Testis (tissue), 5 donors: ENCODE measurements at places on chromosomes 5 and 9. TPM values are rescaled to one million over a fixed set of nuclear protein-coding genes. Genes with fewer than 3 reads are reported as not detected.
A peak's percentile ranks its signal among the peaks of the same experiment; 100 is the strongest.

- no peak for DNase-seq
These were observed 1078.9 kb downstream of the CDH12 start for GRCh38 chr5:21774281-21774680.

- no peak for DNase-seq
These were observed 23.1 kb downstream of the SMAD5 start for GRCh38 chr5:136155761-136156160.

- no peak for DNase-seq
These were observed 54.3 kb downstream of the NUP214 start for GRCh38 chr9:131179561-131180219.

The MARCHF11 gene
- total RNA-seq = 28.7 TPM

- no peak for DNase-seq
These were observed 64.7 kb downstream of the UBE2R2 start for GRCh38 chr9:33881635-33882034.

DNA sequence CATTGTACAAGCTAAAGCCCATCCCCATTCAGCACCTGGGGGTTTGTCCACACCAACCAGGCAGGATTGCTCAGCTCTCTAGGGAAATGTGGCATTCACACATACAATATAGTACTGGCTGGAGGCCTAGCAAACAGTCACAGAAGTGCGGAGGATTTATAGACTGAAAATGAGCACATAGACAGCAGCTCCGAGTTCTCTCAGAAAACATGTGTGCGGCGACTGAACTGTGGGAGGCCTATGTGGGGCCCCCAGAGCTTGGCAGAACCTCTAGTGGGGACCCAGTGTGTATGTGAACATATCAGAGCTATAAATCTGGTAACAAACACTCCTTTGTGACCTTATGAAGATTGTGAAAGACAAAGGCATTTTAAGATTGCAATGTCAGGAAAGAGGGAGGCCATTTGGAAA lies 431.1 kb downstream of the DTWD2 start:
- no peak for DNase-seq

The MPDZ gene
- 38.2 TPM for total RNA-seq

The ZBED3 gene
- 14.5 TPM for total RNA-seq

GRCh38 chr5:150649108-150650020 lies 8.9 kb downstream of the SYNPO start:
- peak; percentile 58 for DNase-seq

GRCh38 chr9:127170103-127170502 lies 47.7 kb upstream of the ANGPTL2 start:
- DNase-seq = peak; percentile 6

GRCh38 chr5:36418152-36418979 lies 116.7 kb upstream of the RANBP3L start:
- DNase-seq = no peak

- peak; percentile 87 for DNase-seq
These were observed 70.8 kb upstream of the LPCAT1 start for GRCh38 chr5:1594357-1595106.

DNA sequence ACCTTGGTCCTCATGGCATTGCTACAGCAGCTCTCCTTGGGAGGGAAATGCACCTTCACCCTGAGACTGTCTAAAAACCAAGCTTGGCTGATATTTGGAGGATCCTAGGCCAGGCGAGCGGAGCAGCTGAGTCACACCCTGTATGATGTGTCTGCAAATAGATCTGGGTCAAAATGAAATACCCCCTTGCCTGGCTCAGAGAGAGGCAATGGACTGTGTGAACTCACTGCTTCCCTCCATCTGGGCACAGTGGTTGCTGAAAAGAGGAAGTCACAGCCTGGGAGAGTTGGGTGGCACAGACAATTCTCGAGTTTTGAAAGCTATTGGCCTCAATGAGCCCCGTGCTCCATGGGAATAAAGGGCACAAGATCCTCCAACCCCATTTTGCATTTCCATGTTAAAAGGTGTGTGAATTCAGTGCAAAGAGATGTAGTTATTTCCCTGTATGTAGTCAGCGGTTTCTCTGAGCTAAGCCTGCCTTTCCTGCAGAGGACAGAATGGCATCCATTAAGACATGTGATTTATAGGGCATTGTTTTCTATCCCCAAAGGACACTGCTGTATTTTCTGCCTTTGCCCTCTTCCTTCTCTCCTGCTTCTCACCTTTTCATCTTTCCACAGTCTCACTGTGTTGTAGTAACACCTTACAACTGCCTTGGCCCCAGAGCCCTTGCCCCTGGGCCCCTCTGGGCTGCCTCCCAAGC lies 177.2 kb downstream of the GADD45G start:
- DNase-seq = no peak

DNA sequence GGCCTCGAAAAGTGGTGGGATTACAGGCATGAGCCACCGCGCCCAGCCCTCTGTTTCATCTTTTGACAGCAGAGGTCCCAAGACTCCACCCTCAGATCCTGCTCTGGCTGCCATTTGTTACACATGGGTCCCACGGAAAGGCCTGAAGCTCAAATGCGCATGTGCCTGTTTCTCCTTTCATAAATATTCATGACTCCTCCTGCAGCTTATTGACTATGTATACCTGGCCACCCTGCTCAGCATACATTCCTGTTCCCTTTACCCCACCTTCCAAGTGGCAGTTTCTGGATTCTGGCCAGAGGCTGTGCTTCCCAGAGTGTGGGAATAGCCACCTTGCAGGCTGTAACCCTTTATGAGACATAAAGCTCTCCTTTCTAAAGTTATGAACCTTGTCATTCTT lies 46.5 kb downstream of the AUH start:
- no peak for DNase-seq

The SNCB gene
- total RNA-seq = 0.31 TPM

DNA sequence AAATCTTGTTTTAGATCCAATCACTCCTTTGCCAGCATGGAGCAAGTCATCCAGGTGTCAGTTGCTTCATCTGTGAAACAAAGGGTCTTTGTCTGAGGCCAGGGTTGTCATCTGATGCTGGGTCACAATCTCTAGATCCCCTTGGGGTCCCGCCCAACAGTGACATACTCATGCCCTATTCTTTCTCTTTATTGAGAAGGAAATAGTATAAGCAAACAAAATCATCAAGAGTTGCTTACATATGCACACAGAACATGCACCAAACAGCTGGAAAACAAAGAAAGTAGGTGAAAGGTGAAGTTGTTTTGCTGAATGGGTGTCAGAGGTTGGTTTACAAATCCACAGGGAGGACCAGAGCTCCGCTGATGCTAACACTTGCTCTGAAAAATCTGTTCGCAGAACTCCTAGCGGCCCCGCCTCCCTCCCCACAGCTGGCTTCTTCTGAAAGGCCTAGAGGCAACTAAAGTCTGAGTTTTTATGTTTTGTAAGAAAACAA lies 106.1 kb upstream of the SLC44A1 start:
- DNase-seq = peak; percentile 66

The CPEB4 gene
- 52.9 TPM for total RNA-seq

GRCh38 chr9:128192601-128193371 lies 1.4 kb upstream of the CIZ1 start:
- peak; percentile 81 for DNase-seq

The TEX48 gene
- 44.0 TPM for total RNA-seq

DNA sequence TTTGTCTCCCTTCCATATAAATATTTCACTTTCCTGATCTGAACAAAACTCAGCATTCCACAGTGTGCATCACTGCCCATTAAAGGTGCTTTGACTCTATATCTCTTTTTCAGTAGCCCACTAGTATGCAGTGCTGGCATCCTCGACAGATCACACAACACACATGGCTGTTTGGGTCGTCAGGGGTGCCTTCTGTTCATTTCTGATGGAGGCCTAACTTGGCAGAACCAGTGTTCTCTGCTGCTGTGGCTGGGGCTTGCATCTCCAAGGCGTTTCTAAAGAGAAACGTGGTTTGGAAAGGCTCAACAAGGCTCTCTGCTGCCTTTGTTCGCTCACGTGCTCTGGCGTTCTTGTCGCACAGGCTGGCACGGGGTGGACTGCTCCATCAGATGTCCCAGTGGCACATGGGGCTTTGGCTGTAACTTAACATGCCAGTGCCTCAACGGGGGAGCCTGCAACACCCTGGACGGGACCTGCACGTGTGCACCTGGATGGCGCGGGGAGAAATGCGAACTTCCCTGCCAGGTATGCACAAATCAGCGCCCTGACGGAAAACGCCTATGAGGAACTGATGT lies 97.7 kb upstream of the PRRC1 start:
- no peak for DNase-seq

DNA sequence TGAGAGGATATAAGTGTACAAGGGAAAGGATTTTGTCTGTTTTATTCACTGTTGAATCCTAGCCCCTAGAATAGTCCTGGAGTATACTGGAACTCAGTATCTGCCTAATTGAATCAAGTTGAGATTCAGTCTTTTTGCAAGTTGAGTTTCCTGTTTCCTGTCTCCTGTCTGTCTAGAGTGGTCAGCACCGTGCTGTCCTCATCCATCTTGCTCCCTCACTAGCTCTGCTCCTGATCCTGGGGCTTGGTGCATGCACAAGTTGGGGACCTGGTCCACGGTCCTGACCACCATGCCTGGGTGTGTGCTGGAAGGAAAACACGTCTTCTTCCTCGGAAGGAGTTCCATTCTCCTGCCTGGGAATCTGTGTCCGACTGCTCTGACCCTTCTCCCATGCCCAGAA lies 3.2 kb downstream of the IL5 start:
- no peak for DNase-seq

The CNTNAP3B gene
- 26.2 TPM for total RNA-seq

The NPR2 gene
- total RNA-seq = 23.4 TPM

The TYRP1 gene
- total RNA-seq = 2.0 TPM

The STPG3 gene
- 34.1 TPM for total RNA-seq

DNA sequence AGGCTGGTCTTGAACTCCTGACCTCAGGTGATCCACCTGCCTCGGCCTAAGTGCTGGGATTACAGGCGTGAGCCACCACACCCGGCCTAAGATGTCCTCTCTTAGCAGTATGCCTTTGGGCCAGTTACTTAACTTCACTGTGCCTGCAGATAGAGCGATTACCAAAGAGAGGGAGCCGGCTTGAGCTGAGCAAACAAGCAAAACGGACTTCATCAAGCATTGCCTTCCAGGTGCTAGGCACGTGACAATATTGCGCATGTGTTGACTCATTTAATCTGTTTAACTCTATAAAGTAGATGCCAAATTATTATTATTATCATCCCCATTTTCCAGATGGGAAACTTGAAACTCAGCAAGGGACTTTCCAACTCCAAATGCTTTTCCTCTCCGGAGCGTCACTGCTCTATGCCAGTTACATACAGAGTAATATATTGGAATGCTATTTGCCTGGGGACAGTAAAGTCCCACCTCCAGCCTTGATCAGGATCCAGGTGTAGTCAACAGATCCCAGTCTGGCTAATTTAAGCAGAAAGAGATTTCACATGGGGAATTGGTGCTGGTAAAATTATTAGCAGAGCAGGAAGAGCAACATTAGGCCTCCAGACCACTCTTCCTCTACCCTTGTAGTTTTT lies 5.6 kb upstream of the C9orf152 start:
- DNase-seq = no peak

GRCh38 chr9:34179213-34180136 lies 632 bp downstream of the UBAP1 start:
- DNase-seq = no peak

DNA sequence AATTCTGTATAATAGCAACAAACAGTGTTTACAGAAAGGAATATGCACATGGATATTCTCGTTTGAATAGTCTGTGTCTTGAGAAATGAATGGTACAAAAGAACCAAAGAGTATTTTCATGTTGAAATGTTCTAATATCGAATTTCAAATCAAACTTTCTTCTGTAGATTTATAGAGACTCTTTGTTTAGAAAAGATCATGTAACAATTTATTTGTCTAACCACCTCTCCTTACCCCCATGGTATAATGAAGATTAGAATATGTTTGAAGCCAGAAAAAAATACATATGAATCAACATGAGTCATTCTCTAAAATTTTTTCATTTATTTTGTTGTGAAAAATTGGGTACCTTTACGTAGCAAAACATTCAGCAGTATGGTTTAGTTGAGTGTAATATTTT lies 285.6 kb downstream of the PRR16 start:
- DNase-seq = no peak

The CTNND2 gene
- 17.2 TPM for total RNA-seq

The JAKMIP2 gene
- total RNA-seq = 1.7 TPM

The NDST1 gene
- total RNA-seq = 167 TPM

GRCh38 chr5:81247441-81247972 lies 14.4 kb downstream of the CKMT2 start:
- DNase-seq = no peak

DNA sequence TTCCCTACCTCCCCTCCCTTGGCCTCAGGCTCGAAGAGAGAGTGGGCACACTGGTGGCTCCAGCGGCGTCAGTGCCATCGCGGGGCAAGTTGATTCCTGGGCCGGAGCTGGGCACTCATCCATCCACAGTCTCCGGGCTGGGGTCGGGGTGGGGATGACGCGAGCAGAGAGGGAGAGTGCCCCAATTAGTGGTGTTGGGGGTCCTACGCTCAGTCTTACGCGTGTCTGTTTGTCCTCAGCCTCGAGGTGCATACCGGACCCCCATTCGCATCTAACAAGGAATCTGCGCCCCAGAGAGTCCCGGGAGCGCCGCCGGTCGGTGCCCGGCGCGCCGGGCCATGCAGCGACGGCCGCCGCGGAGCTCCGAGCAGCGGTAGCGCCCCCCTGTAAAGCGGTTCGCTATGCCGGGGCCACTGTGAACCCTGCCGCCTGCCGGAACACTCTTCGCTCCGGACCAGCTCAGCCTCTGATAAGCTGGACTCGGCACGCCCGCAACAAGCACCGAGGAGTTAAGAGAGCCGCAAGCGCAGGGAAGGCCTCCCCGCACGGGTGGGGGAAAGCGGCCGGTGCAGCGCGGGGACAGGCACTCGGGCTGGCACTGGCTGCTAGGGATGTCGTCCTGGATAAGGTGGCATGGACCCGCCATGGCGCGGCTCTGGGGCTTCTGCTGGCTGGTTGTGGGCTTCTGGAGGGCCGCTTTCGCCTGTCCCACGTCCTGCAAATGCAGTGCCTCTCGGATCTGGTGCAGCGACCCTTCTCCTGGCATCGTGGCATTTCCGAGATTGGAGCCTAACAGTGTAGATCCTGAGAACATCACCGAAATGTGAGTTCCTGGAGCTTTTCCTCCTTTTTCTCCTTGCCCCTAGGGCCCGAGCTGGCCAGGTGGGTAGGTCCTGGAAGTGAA lies 861 bp downstream of the NTRK2 start:
- peak; percentile 43 for DNase-seq

GRCh38 chr9:110916403-110916802 lies 121.9 kb downstream of the LPAR1 start:
- no peak for DNase-seq

The SLC34A3 gene
- 0.24 TPM for total RNA-seq

The EGFL7 gene
- total RNA-seq = 101 TPM

GRCh38 chr5:16603701-16604100 lies 13.1 kb downstream of the RETREG1 start:
- no peak for DNase-seq
